ENCODE measurements at places on chromosomes 6 and 20. TPM values are rescaled to one million over a fixed set of nuclear protein-coding genes. Genes with fewer than 3 reads are reported as not detected.

Gene LRRC1
- total RNA-seq, result 3.6 TPM

Gene R3HDML
- total RNA-seq, result not detected

Gene CDSN
- total RNA-seq, result not detected

Gene ULBP2
- 0.28 TPM for total RNA-seq

Gene CLPSL1
- total RNA-seq, result not detected

Gene BACH2
- total RNA-seq, result 1.2 TPM

Gene MYLK4
- 0.42 TPM for total RNA-seq

Gene BPIFA1
- not detected for total RNA-seq

Gene SLC4A11
- total RNA-seq, result 1.0 TPM

Gene TCFL5
- 5.8 TPM for total RNA-seq

Gene SRMS
- total RNA-seq, result not detected

Gene FRMD1
- total RNA-seq, result not detected

Gene CSTF1
- 20.9 TPM for total RNA-seq

Data from heart left ventricle (tissue), 16 donors.